ENCODE measurements at places on chromosomes 4 and X. TPM values are rescaled to one million over a fixed set of nuclear protein-coding genes. Genes with fewer than 3 reads are reported as not detected.

The MMRN1 gene
- total RNA-seq: 0.42 TPM

The MAGEA9B gene
- not detected for total RNA-seq

The CFAP99 gene
- not detected for total RNA-seq

The NLGN4X gene
- not detected for total RNA-seq

The FGA gene
- total RNA-seq: not detected

The CSAG1 gene
- total RNA-seq: not detected

The FAM47E gene
- total RNA-seq: 0.59 TPM

The DKC1 gene
- 53.6 TPM for total RNA-seq

The HERC6 gene
- 4.8 TPM for total RNA-seq

The TMEM150C gene
- total RNA-seq: 0.30 TPM

The DGAT2L6 gene
- not detected for total RNA-seq

The RADX gene
- 7.6 TPM for total RNA-seq

The SAGE1 gene
- not detected for total RNA-seq

The TKTL2 gene
- total RNA-seq: not detected

The INTU gene
- total RNA-seq: 24.3 TPM

The EMD gene
- total RNA-seq: 19.0 TPM

The ABLIM2 gene
- 0.09 TPM for total RNA-seq

The MPP1 gene
- 17.9 TPM for total RNA-seq

The PNMA6A gene
- total RNA-seq: 3.9 TPM

The ZNF732 gene
- total RNA-seq: 0.32 TPM

The AKAP14 gene
- total RNA-seq: not detected

The TMEM35A gene
- total RNA-seq: 4.2 TPM

The GPR143 gene
- 1.5 TPM for total RNA-seq

The DDX3X gene
- total RNA-seq: 249 TPM

The PSAPL1 gene
- total RNA-seq: not detected

The NAP1L3 gene
- total RNA-seq: 19.3 TPM

The ARMCX1 gene
- 32.0 TPM for total RNA-seq

The CCDC158 gene
- total RNA-seq: under 0.01 TPM

The POU3F4 gene
- not detected for total RNA-seq

The GPRIN3 gene
- total RNA-seq: 0.30 TPM

The SLITRK4 gene
- 3.6 TPM for total RNA-seq

The SPOCK3 gene
- total RNA-seq: 1.4 TPM

The MEPE gene
- not detected for total RNA-seq

The GLRB gene
- total RNA-seq: 15.0 TPM

The KLHL34 gene
- not detected for total RNA-seq

The PDCL2 gene
- not detected for total RNA-seq

The VEGFC gene
- 31.5 TPM for total RNA-seq

The GC gene
- total RNA-seq: not detected
